NCI-H510A (cell line): ENCODE measurements at places on chromosomes 1 and 21.

DNA sequence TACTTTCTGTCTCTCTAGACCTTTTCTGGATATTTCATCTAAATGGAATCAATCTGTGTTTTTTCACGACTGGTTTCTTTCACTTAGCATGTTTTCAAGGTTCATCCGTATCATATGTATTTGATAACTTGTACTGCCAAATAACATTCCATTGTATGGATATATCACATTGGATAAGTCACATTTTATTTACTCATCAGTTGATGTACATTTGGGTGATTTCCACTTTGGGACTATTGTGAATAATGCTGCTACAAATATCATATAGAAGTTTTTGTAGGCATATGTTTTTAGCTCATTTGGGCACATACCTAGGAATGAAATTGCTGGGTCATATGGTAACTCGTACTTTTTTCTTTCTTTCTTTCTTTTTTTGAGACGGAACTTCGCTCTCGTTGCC lies 6.7 kb downstream of the HMGN2 start:
- DNase-seq: no peak

DNA sequence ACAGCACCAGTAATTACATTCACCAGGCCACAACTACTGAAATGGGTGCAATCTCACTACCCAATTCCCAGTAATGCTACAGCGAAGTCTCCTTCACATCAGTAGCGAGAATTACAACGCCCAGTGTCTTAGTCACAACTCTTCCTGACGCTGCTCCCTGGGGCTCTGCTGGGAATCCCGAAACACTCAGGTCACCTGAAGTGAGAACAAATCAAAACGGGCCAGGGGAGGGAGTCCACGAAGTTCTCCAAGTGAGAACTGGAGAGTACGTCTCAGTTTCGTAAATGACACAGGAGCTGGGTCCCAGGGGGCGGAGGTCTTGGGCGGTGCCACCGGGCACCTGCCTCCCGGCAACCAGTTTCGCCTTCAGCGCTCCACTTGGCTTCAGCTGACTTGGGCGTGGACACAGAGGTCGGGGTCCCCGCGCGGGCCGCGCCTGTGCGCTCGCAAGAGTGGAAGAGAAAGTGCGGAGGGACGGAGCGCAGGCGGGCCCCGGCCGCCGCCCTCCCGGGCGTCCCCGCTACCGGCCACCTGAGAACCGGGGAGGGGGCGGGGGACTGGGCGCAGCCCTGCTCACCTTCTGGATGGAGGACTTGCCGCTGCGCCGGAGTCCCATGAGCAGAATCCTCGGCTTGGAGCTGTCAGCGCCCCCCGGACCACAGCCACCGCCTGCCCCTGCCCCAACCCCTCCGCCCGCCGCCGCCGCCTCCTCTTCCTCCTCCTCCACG lies 575 bp downstream of the RRAGC start:
- DNase-seq: peak; percentile 94

GRCh38 chr1:7382971-7383370 lies 388.1 kb upstream of the VAMP3 start:
- no peak for DNase-seq

DNA sequence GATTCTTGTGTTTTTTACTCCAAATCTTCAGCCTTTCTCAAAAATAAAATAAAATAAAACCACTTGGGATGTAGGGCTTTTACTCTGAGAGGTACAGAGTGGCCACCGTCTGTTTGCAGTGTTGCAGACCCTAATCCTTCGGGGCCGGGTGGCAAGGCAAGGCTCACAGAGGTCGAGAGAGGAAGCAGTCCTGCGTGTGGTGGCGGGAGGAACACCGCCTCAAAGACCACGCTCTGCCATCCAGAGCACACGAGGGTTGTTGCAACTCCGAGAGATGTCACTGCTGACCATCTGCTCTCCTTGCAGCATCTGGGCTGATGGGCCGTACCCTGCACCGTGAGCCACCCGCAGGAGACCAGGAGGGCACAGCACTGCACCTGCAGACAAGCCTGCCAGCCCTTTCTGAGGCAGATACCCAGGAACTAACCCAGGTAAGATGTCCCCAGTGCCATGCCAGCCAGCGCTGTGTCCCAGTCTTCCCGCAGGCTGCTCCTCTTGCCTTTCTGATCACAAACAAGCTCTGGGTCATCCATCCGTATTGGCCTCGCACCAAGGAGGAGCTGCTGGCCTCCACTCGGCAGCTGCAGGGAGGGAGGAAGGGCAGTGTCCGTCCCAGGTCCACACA lies 31.5 kb downstream of the SNAP47 start:
- DNase-seq: no peak

DNA sequence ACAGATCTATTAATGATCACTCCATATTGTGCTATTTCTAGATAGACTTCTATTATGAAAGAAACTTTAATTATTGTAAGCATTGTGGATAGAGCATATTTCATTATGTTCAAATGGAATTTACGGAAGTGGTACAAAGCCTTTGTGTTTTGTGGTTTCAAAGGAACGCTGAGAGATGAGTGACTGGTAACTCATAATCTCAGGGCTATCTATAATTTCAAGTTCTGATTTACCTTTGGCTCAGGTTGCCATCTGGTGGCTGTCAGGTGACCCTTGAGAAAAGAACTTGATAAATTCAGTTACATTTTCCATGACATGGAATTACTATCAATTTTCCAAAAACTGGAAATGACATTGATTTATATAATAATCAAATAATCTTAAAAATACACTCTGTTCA lies 12.2 kb downstream of the NTNG1 start:
- no peak for DNase-seq

GRCh38 chr1:232998138-232998537 lies 47.7 kb downstream of the NTPCR start:
- no peak for DNase-seq

DNA sequence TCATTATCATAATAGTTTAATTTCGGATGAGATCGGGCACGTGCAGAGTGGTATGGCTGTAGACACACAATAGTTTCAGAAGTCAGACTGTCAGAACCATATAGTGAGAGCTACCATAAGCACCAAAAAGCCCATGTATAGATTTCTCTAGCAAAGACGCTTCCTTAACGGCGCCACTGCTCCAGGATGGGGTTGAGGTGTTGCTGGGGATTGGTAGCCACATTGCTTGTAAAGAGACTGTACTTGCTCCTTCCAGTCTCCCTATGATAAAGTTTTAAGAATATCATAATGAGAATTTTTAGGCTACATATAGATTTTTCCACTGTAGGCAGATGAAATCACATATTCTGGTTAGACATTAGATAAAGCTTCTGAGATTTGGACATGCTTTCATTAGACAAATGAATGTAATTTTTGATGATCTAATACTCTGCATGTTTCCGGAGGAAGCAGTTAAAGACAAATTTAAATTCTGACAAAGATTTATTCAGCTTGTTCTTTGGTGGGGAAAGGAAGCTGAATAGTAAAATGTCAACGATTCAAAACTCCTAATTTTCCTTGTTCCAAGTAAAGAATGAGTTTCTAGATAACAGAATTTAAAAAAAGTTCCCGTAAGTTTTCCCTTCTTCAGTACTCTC lies 77.7 kb downstream of the MAP3K7CL start:
- DNase-seq: no peak

- no peak for DNase-seq
Observed at GRCh38 chr1:115251856-115252255, 86.2 kb downstream of the NGF start.

GRCh38 chr1:180631194-180631765 lies 542 bp upstream of the XPR1 start:
- DNase-seq: no peak

- no peak for DNase-seq
Observed at GRCh38 chr1:197485790-197486189, 217.7 kb downstream of the CRB1 start.

GRCh38 chr1:59332983-59333382 lies 36.1 kb downstream of the FGGY start:
- DNase-seq: no peak

- DNase-seq: no peak
Observed at GRCh38 chr1:165960881-165961280, 133.5 kb downstream of the UCK2 start.

DNA sequence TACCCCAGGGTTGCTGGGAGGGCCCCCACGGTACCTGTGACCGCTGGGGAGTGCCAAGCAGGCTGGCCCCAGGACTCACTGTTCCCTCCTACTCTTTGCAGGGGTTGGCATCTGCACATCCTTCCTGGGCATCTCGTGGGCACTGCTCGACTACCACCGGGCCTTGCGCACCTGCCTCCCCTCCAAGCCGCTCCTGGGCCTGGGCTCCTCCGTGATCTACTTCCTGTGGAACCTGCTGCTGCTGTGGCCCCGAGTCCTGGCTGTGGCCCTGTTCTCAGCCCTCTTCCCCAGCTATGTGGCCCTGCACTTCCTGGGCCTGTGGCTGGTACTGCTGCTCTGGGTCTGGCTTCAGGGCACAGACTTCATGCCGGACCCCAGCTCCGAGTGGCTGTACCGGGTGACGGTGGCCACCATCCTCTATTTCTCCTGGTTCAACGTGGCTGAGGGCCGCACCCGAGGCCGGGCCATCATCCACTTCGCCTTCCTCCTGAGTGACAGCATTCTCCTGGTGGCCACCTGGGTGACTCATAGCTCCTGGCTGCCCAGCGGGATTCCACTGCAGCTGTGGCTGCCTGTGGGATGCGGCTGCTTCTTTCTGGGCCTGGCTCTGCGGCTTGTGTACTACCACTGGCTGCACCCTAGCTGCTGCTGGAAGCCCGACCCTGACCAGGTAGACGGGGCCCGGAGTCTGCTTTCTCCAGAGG lies 6.8 kb downstream of the XKR8 start:
- no peak for DNase-seq

DNA sequence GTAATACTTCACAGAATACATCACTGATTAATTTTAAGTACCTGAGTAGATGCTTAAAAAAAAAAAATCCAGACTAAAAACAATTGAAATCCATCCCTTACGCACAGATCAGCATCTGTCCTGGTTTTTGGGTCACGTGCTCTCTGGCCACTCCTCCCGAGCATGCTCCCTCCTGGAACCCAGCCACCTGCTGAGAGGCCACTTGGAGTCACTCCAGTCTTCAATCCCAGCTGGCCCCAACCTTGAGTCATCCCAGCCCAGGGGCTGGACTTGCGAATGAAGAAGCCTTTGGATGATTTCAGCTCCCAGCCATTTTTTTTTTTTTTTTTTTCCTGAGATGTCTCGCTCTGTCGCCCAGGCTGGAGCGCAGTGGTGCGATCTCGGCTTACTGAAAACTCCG lies 8.9 kb downstream of the MAP1LC3C start:
- DNase-seq: no peak

GRCh38 chr21:42956824-42957630 lies 17.3 kb upstream of the PKNOX1 start:
- DNase-seq: no peak

DNA sequence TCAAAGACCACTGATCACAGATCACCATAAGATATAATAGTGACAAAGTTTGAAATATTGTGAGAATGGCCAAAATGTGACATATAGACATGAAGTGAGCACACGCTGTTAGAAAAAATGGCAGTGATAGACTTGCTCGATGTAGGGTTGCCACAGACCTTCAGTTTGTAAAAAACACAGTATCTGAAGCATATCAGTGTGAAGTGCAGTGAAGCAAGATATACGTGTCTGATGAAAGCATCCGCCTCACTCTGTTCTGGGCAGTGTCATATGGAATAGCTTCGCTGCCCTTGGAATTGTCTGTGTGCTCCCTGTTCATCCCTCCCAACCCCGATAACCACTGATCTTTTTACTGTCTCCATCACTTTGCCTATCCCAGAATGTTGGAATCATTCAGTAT lies 50.7 kb downstream of the GALNT2 start:
- no peak for DNase-seq

DNA sequence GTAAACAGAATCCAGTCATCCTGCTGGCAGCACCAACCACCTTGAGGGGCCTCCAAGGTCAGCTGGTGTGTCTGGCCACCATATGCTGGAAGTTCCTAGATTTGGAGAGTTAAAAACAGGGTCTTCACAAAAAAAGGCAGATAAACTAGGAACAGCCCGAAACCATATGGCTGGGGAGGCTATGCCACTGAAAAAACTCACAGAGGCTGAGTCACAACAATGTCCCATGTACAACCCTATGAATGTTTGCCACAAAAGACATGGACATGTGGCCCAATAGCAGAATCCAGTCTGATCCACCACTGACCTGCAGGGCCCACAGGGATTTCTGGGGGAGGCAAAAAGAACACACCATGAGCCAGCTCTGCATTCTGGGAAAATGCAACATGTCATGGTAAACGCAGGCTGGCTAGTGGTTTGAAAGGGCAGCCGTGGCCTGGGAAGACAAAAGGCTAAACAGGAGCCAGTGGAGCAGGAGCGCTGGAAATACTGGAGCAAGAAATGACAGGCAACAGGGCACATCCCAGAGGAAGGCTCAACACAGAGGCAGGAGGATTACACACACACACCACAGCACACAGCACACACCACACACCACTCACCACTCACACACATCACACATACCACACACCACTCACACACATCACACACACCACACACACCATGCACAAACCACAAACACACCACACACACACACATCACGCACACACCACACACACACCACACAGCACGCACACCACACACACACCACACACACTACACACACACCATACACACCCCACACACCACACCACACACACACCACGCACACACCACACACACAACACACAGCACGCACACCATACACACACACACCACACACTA lies 55.4 kb downstream of the HSF2BP start:
- DNase-seq: no peak

- DNase-seq: peak; percentile 14
Observed at GRCh38 chr1:203796236-203796605, 798 bp downstream of the ZBED6 start.

DNA sequence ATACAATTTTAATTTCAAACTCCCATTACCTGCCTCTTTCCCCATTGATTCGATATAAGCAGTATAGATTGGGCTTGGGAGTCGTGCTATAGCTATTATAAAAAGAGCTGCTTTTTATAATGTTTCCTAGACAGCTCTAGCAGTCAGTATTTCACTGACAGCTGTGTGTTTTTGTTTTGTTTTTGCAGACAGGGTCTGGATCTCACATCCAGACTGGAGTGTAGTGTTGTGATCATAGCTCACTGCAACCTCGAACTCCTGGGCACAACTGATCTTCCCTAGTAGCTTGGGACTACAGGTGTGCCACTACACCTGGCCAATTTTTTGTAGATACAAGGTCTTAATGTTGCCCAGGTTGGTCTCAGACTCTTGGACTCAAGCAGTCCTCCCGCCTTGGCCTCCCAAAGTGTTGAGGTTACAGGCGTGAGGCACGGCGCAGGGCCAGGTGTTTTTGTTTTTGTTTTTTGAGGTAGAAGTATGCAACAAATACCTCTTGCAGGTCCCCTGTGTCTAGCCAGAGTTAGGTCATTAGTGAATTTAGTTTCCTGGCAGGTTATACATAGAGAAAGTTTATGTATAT lies 1.7 kb downstream of the NASP start:
- DNase-seq: no peak

- DNase-seq: no peak
Observed at GRCh38 chr21:46150073-46150472, 5.3 kb downstream of the FTCD start.

DNA sequence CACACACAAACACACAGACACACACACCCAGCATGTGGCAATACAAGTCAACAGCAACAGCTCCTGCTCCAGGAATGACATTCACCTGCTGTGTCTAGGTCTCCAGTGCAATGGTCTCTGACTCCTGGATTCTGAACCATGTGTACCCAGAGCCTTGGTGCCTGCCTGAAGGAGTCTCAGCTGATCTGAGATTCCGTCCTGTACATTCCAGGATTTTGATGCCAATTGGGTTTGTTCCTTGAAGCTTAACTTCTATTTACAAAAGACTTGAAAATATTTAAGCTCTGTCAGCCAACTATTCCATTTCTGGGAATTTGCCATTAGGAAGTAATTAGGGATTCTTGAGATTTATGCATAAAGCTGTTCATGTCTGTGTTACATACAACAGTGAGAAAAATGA lies 85.4 kb upstream of the LRRC8D start:
- no peak for DNase-seq

GRCh38 chr1:66464802-66465201 lies 69.2 kb upstream of the SGIP1 start:
- DNase-seq: no peak
